B cell (primary cell): ENCODE measurements at places on chromosomes 12 and 14. TPM values are rescaled to one million over a fixed set of nuclear protein-coding genes. Genes with fewer than 3 reads are reported as not detected.

GRCh38 chr14:24362241-24362960 is 5.6 kb upstream of the NFATC4 start:
- H3K27ac ChIP-seq, result no peak overlapping the region
- DNase-seq, result no peak
- H3K4me3 ChIP-seq, result no peak overlapping the region
- H3K36me3 ChIP-seq, result no peaks in the 10 kb centered on the region

The PRR4 gene
- 1.8 and 4.0 TPM in 2 replicates for polyA plus RNA-seq

DNA sequence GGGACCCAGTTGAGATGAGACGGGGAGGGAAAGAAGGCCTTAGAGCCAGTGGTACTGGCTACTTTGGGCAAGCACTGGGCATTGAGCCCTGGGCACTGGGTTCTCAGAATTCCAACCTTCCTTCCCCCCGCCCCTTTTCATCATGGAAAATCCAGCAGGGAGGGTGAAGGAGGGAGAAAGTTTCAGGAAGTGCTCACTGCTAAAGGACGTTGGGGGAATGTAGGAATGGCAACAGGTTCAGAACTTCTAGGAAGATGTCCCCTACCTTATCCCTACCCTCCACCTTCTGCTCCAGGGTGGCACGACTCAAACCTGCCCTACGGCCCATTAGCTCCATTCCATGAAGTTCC is 4.2 kb upstream of the TNS2 start:
- no peak overlapping the region for H3K27ac ChIP-seq
- peaks cover 17% of the 10 kb centered on the region for H3K4me1 ChIP-seq
- peaks cover 2% of the 10 kb centered on the region for H3K36me3 ChIP-seq
- no peak overlapping the region for H3K4me3 ChIP-seq
- DNase-seq, result no peak

The PRKD1 gene
- 0.03 and 0.61 TPM in 2 replicates for polyA plus RNA-seq

DNA sequence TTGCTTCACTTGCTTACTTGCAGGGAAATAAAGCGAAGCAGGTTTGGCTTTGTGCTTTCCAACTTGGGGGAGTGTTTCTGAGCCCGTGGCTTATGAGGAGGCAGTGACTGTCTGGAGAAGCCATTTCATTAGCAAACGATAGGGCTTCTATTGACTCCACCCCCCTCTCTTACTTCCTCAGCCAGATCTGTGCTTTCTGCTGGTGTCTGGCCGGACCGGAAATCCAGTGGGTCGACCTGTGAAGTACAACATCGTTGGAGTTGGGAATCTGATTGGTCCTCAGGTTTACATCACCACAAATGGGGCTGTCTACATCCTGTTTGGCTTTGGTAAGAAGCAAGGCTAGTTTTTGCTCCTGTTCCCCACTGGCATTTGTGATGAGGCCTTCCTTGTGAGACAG is 22.3 kb downstream of the FAM234B start:
- no peaks in the 10 kb centered on the region for H3K27me3 ChIP-seq
- no peak overlapping the region for H3K27ac ChIP-seq
- no peaks in the 10 kb centered on the region for H3K4me1 ChIP-seq
- H3K4me3 ChIP-seq, result no peak overlapping the region
- DNase-seq, result no peak
- peaks cover 6% of the 10 kb centered on the region for H3K36me3 ChIP-seq

GRCh38 chr12:76551482-76551888 is 8.1 kb downstream of the OSBPL8 start:
- no peak overlapping the region for H3K27ac ChIP-seq
- H3K36me3 ChIP-seq, result no peaks in the 10 kb centered on the region
- H3K4me3 ChIP-seq, result no peak overlapping the region
- H3K4me1 ChIP-seq, result peaks cover 57% of the 10 kb centered on the region
- no peaks in the 10 kb centered on the region for H3K27me3 ChIP-seq

The MDGA2 gene
- polyA plus RNA-seq, result not detected in 2 replicates

DNA sequence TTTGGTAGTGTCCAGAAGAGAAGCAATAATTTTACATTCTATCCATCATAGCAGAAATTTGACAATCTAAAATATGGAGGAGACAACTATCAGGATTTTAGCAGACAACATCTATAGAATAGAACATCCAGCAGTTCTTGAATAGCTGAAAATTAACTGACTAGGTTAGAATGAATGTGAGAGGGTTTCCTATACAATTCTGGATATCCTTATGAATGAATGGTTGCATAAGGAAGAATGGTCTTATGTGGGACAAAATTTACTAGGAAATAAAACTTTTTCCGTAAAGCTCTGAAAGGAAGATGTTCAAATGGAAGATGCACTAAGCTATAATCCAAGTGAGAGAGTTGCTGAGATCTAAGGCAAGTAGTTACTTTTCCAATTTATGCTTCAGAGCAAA is at the start of gene OR6C3:
Gene OR6C3, plus strand, starts transcription at position 301 of the 400 bp plus-strand sequence. CDS start 955 bp downstream, outside the sequence.
- H3K4me3 ChIP-seq, result no peak within 1 kb of the TSS
- H3K27ac ChIP-seq, result no peak within 1 kb of the TSS
- no peak for DNase-seq
- H3K27me3 ChIP-seq, result no peaks in the 10 kb centered on the region

The PYGL gene
- polyA plus RNA-seq, result 0.37 and 0.60 TPM in 2 replicates

DNA sequence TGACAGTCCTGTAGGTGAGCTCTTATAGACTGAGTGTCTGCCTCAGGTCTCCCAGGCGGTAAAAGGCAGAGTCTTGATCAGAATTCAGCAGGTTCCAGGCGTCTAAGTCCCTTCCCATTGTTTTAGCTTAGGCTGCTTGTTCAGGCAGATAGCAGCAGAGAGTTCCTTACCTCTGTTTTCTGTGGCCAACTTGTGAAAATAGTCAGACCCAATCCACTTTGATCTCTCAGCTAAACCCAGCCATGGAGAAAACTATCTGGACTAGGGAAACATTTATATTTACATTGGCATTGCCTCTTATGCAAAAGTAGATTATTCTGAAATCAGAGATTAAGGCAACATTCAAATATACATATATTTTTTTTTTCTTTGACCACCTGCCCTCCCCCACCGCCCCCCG is 21.4 kb downstream of the CCDC62 start:
- H3K36me3 ChIP-seq, result no peaks in the 10 kb centered on the region
- no peaks in the 10 kb centered on the region for H3K27me3 ChIP-seq
- peaks cover 6% of the 10 kb centered on the region for H3K4me1 ChIP-seq
- no peak overlapping the region for H3K4me3 ChIP-seq
- H3K27ac ChIP-seq, result no peak overlapping the region

The SMCO2 gene
- polyA plus RNA-seq, result 0.15 TPM in 1 of 2 replicates, not detected in the other

The HOXC4 gene
- 1.0 and 4.3 TPM in 2 replicates for polyA plus RNA-seq
